ENCODE measurements at places on chromosomes 4 and X.

DNA sequence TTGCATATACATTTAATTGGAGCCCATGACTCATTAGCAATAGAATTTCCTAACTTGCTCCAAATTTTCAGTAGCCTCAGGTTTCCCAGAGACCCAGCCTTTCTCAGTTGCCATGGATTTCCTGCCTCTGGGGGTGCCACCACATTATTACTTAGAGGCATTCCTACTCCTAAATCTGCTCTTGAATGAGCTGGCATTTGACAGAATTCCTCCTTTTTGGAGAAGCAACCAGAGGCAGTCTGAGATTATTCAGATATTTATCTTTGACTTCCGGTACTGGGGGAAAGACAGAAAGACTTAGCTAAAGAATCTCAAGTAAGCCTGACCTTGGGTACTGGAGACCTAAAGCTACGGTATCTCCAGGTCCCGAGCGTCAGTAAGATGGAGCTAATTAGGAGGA is 76.3 kb downstream of the DCHS2 start:
- DNase-seq, result no peak

- DNase-seq, result no peak
These were observed 109.1 kb downstream of the ANAPC4 start for GRCh38 chr4:25486171-25486570.

DNA sequence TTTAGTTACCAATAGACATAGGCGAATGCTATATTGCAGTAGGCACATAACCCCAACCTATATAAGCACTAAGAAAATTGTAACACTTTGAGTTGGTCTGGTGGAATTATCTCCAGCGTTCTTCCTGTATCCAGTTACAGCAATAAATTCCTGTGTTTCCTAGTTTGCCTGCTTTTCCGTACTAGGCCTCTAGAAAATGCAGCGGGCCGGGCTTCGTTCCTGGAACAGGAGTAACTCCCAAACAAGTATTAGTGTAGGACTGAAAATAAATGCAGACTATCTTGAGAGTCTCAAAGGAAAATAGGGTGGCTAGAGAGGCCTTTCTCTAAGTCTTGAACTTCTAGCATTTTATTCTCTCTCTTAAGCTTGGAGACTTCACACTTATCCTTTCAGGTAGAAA is 159.8 kb downstream of the OR13H1 start:
- no peak for DNase-seq

DNA sequence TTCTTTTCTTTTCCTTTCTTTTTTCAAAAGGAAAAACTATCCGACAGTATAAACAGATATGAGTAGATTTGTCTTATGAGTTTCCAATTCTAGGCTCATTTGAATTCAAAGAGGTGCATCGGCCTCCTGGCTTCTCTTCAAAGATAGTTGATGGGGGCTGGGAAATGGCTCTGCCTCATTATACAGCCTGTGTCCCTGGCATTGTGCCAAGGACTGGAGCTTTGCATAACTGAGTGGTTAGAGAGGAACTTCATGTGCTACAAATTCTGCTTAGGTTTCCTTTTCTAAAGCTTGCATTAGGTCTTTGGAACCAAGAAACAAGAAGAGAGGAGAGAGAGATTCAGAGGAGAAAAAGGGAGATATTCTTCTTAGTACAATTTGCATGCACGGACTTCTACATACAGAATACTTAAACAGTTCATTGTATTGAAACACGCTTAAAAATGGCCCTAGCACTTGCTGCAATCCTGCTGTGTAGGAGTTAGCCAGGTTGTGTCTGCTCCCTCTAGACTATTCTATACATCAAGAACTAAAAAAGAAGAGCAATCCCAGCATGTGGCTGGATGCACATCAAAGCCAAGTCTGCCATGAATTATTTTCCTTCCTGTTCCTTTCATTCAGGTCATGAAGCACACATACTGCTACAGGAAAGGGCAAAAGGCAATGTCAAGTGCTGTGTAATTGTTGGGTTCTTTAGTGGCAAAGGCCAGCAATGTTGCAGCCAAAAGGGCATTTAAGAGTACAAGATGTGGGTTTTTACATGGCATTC is 70.9 kb downstream of the INTS12 start:
- DNase-seq, result no peak

DNA sequence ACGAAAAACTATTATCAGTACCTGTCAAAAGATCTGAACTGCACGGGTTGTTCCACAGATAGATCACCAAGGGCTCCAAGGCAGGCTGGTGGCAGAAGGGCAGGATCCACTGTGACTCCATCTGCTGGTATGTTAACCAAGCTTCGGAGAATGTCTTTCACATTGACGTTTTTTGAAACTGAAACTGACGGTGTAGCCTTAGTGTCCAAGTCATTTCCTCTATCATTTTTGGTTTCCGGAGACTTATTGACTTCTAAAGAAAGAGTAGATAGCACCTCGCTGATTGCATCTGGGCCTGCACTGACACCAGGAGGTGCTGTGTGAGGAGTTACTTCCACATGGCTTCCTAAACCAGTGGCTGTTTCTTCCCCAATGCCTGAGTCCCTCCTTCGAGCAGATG is 186.9 kb downstream of the LRBA start:
- DNase-seq, result no peak

DNA sequence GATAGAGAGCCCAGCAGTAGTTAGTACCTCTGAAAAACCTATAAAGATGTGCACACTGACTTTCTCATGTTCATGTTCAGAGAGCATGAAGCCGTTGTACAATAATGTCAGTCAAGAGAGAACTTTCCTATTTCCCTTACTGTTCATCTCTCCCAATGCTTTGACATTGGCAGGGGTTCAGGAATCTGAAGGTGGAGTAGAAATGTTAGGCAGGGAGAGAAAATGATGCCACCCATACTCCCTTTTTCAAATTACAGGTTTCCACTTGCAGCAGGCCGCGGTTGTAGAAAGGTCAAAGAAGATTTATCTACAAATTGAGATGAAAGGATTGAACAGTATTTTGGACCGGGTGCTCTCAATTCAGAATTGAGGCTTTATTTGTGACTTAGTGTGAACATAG is 84.3 kb downstream of the DCAF8L2 start:
- DNase-seq, result no peak

DNA sequence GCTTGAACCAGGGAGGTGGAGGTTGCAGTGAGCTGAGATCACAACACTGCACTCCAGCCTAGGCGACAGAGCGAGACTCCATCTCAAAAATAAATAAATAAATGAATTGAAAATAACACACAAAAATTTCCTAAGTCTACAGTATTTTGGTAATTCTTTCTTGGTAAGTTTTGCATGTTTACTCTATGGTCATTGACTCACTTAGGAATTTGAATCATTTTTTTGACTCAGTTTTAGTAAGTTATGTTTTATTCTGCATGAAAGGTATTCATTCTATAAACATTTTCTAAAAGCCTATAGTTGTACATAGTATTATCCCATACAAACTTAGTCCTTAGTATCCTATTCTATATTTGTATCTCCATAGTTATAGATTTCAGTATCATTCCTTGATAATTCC is 772.9 kb upstream of the SLIT2 start:
- peak; percentile 13 for DNase-seq

GRCh38 chrX:49079489-49080428 is at the start of gene WDR45:
WDR45 (minus strand) TSS chrX:49079887; CDS start chrX:49078095, 1,792 bp downstream.
- peak; percentile 83 for DNase-seq

- no peak for DNase-seq
These were observed 34.9 kb upstream of the ASB12 start for GRCh38 chrX:64265265-64265664.

- no peak for DNase-seq
These were observed 171.5 kb upstream of the VEGFC start for GRCh38 chr4:176964116-176964691.

DNA sequence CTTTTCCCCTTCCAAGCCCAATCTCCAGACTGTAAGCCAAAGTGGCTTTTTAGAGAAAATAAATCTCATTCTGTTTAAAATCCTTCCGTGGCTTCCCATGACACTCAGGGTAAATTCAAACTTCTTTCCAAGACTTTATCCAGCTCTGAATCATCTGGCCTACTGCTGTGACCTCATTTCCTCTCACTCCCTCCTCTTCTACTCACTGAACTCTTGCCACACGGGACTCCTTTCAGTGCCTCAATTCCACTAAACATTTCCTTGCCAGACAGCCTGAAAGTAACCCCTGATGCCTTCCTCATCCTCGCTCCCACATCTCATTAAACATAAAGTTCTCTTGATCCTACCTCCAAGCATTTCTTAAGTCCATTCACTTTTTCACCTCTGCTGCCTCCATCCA is 27.8 kb upstream of the RNF128 start:
- DNase-seq, result peak; percentile 22

DNA sequence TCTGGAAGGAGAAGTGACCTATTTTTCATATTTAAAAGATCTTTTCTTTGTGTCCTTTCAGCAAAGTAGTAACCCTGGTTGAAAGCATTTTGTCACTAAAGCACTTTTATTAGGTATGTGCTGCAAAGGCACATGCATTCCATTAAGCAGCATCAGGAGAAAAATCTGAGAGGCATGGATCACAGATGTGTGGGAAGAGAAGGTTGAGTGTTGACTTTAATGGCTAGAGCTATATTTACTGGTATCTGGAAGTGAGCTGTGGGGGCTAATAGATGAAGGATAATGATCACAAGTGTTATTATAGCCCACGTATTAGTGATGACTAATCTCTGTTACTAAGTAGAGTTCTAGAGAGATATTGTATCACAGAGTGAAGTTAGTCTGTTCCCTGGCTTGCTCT is 1520.7 kb downstream of the ARAP2 start:
- DNase-seq, result no peak

DNA sequence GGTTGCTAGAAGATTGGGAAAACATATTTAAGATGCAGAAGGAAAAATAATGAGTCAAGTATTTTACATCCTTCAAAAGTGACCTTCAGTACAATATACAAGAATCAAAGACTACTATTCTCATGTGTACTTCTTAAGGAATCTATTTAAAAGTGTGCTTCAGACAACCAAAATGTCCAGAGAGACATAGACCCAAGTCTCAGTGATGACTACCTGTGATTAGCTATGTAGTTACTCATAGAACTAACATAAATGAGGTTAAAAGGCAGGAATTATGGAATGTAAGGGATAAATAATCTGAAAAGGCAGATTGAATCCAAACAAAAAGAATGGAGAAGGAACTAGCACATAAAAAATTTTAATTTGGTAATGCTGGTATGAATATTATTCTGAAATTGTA is 634.7 kb upstream of the FAM241A start:
- no peak for DNase-seq

GRCh38 chr4:99180382-99181070 is 36.4 kb upstream of the ADH4 start:
- DNase-seq, result peak; percentile 61

DNA sequence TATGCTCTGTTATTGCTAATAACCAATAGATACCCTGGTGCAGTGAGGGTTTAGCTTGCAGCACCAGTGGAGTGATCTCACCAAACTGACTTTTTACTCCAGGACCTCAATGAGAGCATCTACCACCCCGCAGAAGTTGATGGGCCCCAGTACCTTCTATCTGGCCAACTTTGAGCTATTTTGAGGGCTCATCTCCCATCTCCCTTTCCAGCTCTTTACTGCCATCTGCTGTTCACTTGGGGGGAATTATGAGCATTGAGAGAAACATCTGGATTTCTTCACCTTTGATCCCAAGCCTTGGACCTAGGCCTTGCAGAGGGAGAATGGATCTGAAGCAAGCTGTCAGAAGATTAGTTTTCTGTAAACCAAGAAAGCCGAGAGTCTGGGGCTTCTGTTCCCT is 143.6 kb downstream of the TMEM164 start:
- peak; percentile 47 for DNase-seq

- peak; percentile 5 for DNase-seq
These were observed 8.5 kb downstream of the NKX3-2 start for GRCh38 chr4:13535708-13536361.

GRCh38 chr4:83581411-83582288 is 45.7 kb downstream of the GPAT3 start:
- no peak for DNase-seq

- DNase-seq, result no peak
These were observed 99.1 kb upstream of the RXFP1 start for GRCh38 chr4:158422546-158422945.

- DNase-seq, result no peak
These were observed 2.3 kb upstream of the SASH3 start for GRCh38 chrX:129777218-129778030.

- DNase-seq, result no peak
These were observed 213.5 kb upstream of the TAPT1 start for GRCh38 chr4:16439768-16440167.

DNA sequence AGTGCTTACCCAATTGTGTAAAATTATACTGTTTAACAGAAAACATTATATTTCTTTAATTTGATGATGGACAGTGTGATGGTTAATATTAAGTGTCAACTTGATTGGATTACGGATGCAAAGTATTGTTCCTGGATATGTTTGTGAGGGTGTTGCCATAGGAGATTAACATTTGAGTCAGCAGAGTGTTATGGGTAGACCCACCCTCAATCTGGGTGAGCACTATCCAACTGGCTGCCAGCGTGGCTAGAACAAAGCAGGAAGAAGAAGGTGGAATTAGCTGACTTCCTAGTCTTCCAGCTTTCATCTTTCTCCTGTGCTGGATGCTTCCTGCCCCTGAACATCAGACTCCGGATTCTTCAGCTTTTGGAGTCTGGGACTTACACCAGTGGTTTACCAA is 42.1 kb downstream of the HS6ST2 start:
- no peak for DNase-seq

DNA sequence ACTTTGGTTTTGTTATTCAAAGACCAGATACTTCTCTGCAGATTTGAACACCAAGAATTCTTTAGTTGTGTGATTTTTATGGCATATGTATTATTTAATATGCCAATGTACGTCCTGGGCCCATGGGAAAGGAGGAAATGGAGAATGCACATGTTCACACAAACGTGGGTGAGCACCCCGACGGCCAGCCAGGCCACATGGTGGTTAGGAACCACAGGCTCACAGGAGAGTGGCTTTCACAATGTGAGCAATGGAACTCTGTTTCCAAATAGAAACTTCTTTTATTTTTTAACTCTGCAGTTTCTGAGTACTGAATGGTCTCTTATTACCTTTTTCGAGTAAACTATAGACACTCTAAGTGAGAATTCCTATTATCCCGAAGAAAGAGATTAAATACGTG is 58.0 kb upstream of the UNC5C start:
- no peak for DNase-seq

- no peak for DNase-seq
These were observed 105.4 kb downstream of the MTNR1A start for GRCh38 chr4:186449954-186450353.

DNA sequence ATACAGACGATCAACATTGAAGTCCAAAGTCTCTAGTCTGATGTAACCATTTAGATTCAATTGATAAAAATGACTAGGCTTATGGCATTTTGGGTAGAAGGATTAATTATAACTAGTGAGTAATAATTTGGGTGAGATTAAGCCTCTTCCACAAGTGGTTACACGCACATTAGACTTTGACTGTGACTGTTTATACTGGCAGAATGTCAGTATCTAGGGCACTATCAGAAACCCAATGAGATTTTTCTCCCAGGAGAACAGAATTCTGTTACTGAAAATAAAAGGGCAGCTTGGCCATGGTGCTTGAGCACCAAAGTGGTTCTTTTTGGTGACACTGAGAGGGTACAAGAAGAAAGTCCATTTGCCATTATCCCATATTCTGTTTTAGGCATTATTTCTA is 3.3 kb downstream of the PLS3 start:
- DNase-seq, result no peak

- no peak for DNase-seq
These were observed 53.9 kb downstream of the CPZ start for GRCh38 chr4:8646296-8647093.

- DNase-seq, result no peak
These were observed 85.4 kb downstream of the REPS2 start for GRCh38 chrX:17031827-17032226.

- no peak for DNase-seq
These were observed 51.0 kb downstream of the NSG1 start for GRCh38 chr4:4437798-4438470.

All from AG08396 (cell line).